ENCODE measurements at places on chromosomes 12 and 14.

- no peak for DNase-seq
Observed at GRCh38 chr14:34212172-34212929, 249.7 kb downstream of the SPTSSA start.

DNA sequence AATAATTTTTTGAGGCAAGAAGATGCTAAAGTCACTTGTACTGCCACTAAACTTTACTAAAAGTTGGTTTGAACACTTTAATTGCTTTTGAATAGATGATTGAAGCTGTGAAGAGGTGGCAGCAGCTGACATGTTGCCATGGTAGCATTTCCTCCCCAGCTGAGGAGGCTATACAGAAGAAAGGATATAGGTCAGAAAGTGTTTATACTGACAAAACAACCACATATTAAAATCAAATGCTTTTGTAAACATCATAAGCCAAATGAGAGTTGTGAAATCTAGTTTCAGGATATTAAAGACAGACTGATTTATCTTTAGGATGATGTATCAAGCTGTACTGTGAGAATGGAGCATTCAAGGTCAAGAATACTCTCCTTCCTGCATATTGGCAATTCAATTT is 41.7 kb downstream of the TSPAN19 start:
- DNase-seq = no peak

GRCh38 chr14:56099081-56099797 is 19.0 kb upstream of the PELI2 start:
- DNase-seq = no peak

DNA sequence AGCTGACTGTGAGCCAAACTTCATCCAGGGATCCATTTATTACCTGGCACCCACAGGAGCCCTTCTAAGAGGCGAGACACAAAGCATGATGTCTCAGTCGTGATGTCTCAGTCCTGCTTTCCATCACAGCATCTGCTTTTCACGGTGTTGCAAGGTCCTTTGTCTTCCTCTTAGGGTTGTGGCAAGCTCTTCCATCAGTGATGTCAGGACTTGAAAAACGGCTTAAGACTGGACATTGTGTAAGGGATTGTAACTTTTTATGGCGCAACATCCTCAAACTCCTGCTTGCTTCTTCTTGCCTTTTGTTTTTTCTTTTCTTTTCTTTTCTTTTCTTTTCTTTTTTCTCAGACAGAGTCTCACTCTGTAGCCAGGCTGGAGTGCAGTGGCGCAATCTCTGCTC is 586.5 kb upstream of the TMEM132C start:
- no peak for DNase-seq

DNA sequence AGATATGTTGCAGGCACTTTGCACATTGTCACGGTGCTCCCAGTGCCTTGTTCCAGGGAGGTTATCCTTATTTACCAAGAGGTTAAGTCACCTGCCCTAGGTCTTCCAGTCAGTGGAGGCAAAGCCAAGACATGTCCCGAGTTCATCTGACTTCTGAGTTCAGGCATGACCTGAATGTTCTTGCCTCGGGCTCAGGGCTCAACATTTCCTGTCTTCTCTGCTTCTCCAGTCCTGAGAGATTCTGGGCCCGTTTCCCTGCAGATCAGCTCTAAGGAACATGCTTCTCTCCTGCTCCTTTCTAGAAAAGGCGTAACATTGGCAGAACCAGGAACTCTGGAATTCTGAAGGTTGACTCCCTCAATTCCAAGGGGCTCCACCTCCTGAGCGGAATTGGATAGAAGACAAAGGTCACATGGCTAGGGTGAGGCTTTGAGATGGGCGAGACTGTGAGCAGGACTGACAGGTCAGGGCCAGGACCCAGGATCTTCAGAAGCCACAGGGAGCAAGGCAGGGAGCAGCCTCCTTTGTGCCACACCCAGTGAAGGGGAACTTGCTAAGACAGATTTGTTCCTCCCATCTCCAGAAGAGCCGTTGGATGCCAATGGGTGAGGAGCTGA is 19.9 kb downstream of the BDKRB2 start:
- DNase-seq = no peak

- no peak for DNase-seq
Observed at GRCh38 chr14:70350078-70350477, 9.4 kb downstream of the COX16 start.

- no peak for DNase-seq
Observed at GRCh38 chr12:77229640-77230442, 164.5 kb upstream of the E2F7 start.

- no peak for DNase-seq
Observed at GRCh38 chr14:31992011-31992447, 85.1 kb upstream of the ARHGAP5 start.

DNA sequence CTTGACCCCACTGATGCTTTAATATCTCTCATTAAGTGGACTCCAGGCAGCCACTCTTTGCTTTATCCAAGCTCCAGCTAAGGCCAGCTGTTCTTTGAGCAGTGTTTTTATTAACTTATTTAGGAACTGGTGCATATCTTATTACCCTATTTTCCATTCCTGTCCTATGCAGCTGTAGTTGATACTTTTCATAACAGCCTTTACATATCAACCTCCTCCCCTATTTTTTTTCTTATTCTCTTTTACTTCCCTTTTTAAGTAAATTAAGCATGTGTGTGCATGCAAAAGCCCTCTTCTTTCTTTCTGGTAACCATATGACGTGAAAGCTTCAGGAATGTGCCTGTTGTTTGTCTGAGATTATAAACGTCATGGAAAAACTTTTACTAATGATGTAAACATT is 121.2 kb downstream of the PTPRQ start:
- DNase-seq = no peak

DNA sequence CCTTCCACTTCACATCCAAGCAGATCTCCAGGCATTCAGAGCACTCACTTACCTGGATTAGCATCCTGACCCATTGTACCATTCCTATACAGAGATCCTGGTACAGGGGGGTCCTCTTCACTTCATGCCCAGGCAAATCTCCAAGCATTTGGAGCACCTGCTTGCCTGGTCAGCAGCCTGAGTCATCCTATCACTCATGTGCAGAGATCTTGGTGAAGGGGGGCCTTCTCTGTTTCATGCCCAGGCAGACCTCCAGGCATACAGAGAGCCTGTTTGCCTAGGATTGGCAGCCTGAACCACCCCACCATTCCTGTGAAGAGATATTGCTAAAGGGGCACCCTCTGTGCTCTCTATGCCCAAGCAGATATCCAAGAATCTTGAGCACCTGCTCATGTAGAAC is 111.1 kb upstream of the CCDC175 start:
- no peak for DNase-seq

DNA sequence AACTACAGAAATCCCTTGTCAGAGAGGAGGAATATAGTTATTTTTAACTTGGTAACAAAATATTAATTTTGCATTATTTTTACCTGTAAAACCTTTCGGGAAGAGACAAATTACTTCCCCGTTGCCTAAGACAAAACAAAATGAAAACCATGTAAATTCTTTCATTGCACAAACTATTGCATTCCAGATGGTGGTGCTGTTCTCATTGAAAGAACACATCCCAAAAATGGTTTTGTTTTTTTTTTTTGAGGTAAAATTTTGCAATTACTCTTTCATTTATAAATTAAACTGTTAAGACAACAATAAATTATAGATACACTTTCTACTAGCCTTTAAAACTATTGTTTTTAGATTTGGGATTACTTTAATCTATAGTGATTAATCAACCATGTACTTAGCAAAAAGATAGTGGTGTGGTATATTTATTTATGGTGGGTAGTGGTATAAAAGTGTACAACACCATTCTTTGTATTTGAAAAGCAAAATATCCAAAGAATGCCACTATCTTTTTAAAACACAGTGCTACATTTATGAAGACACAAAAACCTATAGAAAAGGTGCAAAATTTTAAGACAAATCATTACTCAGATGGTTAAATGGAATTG is 115.5 kb downstream of the SLC38A1 start:
- DNase-seq = no peak

GRCh38 chr14:54438703-54439102 is 2.5 kb downstream of the CNIH1 start:
- DNase-seq = no peak

GRCh38 chr12:116804051-116804450 is 65.9 kb downstream of the RNFT2 start:
- no peak for DNase-seq

DNA sequence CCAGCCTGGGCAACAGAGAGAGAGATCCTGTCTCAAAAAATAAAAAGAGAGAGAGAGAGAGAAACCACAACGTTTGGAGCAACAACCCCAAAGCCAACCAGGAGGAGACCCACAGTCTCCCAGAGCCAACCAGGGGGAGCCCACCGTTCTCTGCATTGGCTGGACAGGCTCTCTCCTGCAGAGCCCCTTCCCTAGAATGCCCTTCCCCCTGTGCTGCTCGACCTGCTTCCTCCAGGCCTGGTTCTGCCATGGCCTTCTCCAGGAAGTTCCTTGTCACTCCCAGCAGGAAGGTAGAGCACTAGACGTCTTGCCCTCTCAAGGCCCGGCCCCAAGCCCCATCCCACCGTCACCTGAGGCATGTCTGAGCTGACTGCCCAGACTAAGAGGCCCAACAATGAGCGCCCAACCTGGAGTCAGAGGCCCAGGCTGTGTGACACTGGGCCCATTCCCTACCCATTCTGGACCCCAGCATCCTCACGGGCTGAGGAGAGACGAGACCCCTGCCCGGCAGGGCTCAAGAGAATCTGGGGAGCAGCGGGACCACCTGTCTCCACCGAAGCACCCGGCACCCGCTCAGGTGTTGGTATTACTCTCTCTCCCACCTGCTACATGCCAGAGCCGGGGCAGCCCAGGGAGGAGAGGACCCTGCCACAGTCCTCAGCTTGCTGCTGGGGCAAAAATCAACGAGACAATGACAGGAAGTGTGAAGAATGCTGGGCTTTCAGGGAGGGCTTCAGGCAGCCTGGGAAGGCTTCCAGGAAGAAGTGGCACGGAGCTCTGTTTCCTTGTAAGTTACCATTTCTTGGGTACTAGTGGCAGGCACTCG is 61.2 kb downstream of the DIO3 start:
- no peak for DNase-seq

- no peak for DNase-seq
Observed at GRCh38 chr12:77294016-77294415, 228.6 kb upstream of the E2F7 start.

GRCh38 chr14:88380405-88380804 is 5.1 kb upstream of the SPATA7 start:
- no peak for DNase-seq

GRCh38 chr14:75306927-75307699 is 28.5 kb downstream of the FOS start:
- DNase-seq = no peak

DNA sequence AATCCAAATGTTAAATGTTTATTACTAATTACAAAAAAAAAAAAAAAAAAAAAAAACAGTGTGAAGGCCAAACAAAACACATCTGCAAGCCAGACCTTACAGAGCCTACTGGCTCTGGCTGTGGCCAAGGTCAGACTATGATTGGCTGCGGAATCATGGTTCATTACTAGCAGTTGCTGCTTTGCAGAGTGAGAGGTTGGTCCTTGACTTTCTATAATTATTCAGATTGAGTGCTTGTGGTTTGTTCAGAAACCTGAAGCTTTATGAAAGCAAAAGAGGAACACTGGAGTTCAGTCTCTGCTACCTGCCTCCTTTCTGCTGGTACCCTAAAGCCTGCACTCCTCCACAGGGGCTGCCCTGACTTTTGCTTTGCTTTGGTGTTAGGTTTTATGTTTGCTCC is 550.9 kb downstream of the BCL11B start:
- no peak for DNase-seq

DNA sequence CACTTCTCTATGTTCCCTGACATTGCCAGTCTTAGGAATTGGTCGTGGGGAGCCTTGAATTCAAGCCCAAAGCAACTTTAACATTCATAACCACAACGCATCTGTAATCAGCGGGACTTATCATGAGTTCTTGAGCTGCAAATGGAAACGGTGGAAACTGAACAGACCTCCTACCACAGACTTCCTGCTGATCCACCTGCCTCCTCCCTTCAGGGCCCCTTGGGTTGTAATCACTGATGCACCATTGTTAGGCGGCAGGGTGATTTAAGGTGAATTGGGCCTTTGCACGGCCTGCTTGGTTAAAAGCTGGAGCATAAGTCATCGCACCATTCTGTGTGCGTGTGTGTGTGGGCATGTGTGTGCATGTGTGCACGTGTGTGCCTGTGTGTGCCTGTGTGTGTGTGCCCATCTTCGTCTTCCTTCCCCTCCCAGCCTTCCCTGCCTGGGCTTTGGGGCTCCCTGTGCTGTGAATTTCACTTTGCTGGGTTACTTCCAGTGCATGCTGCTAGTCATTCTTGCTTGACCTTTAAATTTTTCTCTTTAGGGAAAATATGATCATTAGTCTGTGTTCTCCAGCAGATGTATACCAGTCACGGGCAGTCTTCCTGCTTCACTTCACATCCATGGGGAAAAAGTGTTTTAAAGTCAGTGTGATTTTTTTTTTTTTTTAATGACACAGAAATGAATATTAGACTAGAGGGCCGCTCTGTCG is 29.1 kb downstream of the CHST11 start:
- no peak for DNase-seq

DNA sequence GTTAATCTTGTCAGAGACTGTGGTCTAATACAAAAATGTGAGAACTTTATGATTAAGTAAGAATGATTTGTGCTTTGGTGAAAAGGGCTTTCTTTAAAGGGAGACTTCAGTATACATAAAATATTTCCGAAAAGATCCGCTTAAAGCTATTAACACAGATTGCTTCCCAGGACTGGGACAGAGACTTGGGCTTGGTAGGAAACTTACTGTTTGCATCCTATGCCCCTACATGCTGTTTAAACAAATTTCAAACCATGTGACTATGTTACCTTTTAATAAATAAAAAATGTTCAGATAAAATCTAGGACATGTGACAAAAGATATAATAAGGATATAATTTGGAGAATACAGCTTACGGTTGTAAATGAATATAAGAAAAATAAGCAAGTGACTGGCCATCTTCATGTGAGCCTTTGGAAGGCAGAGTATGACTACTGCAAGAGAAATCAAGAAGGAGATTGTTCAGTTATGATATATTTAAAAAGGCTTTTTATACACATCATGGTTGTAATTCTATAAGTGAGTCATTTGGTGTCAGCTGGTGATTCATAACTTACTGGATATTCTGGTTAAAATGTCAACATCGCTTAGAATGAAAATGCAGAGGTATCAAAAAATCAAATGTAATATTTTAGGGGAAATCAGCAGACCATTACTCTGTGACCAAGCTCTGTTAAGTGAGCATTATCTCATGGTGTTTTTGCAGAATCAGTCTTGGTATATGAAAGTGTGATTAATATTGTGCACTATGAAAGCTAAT is 234.7 kb upstream of the E2F7 start:
- DNase-seq = no peak

- no peak for DNase-seq
Observed at GRCh38 chr14:90815572-90815821, 733 bp downstream of the TTC7B start.

DNA sequence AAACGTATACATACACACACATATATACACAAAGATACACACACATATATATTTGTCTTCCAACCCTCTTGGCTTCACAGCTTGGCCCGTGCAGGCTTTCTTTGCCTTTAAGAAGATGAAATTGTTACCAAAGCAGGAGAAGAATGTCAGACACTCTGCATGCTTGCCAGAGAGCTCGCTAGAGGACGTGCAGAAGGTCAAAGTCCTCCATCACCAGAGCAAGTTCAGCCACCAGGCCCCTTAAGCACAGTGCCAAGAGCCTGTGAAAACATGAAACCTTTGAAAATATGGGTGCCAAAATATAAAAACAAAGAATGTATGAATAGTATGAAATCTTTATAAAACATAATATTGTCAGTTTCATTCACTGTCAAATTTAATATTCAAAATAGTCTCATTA is 14.9 kb upstream of the MCRS1 start:
- no peak for DNase-seq

- DNase-seq = no peak
Observed at GRCh38 chr12:110742096-110742717, 484 bp downstream of the PPP1CC start.

All from stimulated activated CD8-positive, alpha-beta memory T cell treated with anti-CD3 and anti-CD28 coated beads, Interleukin-4, amount 100 ng/mL, for 4 hours (primary cell).